Nucleus accumbens (tissue), 56 donors: ENCODE measurements at places on chromosomes 5 and 9.

GRCh38 chr5:171344936-171345608 is 36.0 kb downstream of the TLX3 start:
- DNase-seq, result no peak

GRCh38 chr9:120770931-120771330 is 22.3 kb downstream of the FBXW2 start:
- no peak for DNase-seq

DNA sequence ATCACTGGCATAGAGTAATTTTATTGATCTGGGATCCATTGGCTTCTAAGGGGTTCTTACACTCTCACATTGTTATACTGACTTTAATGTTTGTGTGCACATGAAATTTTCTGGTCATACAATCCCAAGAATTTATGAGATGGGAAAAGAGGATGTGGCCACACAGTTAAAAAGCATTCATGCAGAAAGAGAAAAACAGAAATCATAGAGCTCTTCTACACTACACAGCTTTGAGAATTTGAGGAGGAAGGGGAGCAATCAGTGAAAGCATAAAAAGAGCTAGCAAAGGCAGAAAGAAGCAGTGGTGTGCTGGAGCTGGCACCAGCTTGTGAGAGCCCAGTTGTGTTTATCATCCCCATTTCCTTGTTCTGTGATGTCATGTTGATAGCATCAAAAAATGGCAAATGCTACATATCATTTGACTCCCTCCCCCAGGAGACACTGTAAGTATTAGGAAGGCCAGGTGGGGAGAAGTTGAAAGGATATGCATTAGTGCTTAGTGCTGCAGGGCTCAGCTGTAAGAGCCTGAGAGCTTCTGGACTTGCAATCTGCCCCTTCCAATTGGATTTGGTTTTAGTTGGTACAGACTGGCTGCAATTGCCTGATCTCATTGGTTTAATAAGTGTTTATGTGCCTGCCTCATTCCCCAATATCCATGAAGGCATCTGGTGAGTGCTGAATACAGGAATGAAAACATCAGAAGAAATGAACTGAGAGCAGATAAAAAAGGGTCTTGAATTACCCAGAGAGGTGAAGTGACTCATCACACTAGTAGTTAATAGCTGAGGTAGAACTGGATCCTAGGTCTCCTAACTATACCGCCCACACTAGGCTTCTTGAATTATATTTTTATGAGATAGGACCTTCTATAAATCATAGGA is 30.9 kb downstream of the RHOBTB3 start:
- no peak for DNase-seq

DNA sequence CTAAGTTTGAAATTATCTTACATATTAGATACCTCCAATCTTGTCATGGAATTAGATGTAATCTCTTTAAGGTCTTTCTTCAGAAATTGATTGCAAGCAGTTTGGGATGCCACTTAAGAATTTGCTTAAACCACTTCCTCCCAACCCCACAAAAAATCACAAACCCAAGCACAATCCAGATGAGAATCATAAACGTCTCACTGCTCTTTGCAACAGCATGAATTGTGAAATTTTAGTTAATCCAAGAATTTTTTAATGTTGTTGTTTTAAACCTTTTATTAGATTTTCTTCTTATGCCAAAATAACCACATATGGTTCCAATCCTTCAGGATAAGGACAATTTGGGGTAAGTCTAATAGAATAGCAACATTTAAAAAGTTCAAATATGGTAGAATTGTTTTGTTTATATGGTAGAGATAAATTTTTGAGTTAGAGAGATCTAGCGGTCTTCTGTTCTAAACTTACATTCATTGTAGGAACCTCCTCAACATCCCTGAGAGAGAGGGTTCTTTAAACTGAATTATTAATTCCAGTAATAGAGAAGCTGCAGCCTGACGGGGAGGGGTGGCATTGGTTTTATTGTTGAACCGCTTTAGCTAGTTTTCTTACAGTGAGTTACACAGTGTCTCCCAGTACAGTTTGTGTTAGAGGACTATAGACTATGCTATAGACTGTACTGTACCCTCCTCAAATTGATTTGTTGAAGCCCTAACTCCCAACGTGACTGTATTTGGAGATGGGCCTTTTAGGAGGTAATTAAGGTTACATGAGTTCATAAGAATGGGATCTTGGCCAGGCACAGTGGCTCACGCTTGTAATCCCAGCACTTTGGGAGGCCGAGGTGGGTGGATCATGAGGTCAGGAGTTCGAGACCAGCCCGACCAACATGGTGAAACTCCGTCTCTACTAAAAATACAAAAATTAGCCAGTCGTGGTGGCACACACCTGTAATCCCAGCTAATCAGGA is 24.8 kb upstream of the IL6ST start:
- no peak for DNase-seq

- DNase-seq, result no peak
Observed at GRCh38 chr9:111298111-111298510, 31.9 kb downstream of the OR2K2 start.

DNA sequence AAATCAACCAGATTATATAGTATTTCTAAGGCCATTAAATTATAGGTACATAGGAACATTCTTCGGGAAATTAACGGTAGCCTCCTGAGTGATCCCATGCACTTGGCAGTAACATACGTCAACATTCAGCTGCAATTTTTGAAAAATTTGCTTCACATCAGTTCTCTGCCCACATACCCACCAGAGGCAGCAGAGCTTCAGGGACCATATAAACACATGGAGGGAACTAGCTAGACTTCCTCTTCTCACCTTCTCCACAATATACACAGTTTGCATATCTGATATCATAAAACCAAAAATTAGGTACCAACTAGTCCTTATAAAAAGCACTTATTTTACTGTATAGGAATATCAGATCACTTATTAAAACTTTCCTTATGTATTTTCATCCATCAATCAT is 4.8 kb downstream of the PSIP1 start:
- no peak for DNase-seq

GRCh38 chr9:117784996-117785395 is 80.8 kb downstream of the TLR4 start:
- DNase-seq, result no peak

GRCh38 chr9:101462558-101462957 is 27.0 kb upstream of the ALDOB start:
- no peak for DNase-seq

- DNase-seq, result no peak
Observed at GRCh38 chr5:93062548-93062947, 518.5 kb downstream of the NR2F1-AS1 start.

DNA sequence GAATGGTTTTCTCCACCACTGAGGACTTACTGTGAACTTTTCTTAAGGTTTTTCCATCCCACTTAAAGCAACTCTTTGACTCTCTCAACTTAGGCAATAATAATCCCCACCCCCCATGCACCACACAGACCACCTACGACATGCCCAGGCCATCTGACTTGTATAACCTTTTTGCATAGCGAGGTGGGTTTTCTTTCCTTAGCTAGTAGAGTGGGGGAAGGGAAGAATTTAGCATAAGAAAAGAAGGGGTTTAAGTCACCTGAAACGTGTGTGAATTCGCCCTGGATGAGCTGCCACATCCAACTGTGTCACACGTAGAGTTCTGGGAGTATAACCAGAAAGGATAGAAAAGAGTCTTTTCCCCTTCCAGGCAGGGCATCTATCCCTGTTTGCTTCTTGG is 262.7 kb downstream of the YTHDC2 start:
- DNase-seq, result no peak

GRCh38 chr5:126446498-126447224 is 23.5 kb downstream of the GRAMD2B start:
- no peak for DNase-seq

GRCh38 chr5:71743155-71743554 is 24.1 kb downstream of the CARTPT start:
- DNase-seq, result no peak

DNA sequence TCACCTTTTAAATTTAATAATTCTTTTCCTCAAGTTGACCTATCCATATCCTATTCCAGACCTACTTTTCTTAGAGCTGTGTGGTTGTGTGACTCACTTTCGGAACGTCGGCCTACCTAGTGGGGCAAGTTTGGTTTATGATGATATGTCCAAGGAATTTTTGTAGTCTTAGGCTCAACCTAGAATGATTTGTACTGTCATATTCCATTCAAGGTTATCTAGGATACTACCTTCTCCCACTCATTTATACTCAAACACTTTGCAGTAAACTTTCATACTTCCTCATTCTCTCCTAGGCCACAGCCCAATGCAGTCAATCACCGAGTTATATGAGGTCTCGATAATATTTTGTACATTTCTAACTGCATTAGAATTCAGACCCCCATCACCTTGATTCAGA is 61.9 kb downstream of the PIK3R1 start:
- no peak for DNase-seq

DNA sequence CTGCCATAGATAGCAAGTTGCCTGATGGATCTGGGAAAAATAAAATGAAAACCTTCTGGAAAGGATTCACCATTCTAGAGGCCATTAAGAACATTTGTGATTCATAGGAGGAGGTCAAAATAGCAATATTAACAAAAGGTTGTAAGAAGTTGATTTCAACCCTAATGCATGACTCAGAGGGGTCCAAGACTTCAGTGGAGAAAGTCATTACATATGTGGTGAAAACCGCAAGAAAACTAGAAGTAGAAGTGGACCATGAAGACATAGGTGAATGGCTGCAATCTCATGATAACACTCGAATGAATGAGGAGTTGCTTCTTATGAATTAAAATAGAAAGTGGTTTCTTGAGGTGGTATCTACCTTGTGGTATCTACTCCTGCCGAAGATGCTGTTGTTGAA is 86.6 kb downstream of the GABRA1 start:
- no peak for DNase-seq

- no peak for DNase-seq
Observed at GRCh38 chr5:33341351-33341750, 99.4 kb upstream of the TARS1 start.

DNA sequence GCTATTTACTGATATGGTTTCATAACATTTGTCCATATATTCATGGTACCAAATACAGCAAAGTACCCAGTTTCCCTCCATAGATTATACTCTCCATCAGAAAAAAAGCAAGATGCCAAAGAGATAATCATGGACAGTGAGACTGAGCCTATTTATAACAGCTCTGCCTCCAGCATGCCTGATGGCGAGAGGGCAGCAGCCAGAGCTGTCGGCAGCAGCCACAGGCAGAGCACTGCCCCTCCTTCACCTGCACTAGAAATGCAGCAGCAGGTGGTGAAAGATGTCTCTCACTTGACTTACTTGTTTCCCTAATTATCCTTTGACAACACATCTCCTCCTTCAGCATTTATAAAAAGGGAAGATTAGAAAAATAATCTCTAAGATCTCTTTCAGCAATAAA is 32.4 kb downstream of the CTNNAL1 start:
- DNase-seq, result no peak

DNA sequence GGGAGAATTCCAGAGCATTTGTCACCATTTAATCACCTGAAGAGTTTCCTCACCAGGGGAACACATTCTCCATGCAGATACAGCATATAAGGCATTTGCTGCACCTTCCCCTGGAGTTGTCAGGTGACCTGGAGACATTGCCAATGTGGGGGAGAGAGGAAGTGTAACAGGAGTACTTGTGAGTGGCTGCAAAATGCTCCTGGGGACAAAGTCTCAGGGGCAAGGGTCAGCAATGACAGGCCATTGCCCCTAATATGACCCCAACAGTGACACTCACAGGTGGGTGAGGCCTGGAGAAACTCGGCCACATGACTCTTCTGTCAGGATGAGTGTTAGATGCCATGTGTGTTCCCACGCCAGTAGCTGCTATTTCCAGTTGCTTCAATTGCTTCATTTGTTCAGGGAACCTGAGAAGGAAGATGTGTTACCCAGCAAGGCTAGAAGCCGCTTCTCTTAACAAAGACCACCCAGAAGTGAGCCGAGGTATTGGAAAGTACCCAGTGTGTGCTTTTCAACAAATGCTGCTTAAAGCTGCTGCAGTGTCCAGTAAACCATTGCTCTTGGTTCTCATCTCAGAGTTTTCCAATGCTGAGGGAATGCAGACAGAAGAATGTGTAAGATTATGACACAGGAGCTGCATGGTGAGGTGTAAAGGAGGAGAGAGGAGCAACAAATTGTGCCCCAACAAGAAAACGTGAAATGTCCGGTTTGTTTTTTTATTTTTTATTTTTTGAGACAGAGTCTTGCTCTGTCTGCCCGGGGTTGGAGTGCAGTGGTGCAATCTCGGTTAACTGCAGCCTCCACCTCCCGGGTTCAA is 128.2 kb upstream of the SLC44A1 start:
- DNase-seq, result no peak

DNA sequence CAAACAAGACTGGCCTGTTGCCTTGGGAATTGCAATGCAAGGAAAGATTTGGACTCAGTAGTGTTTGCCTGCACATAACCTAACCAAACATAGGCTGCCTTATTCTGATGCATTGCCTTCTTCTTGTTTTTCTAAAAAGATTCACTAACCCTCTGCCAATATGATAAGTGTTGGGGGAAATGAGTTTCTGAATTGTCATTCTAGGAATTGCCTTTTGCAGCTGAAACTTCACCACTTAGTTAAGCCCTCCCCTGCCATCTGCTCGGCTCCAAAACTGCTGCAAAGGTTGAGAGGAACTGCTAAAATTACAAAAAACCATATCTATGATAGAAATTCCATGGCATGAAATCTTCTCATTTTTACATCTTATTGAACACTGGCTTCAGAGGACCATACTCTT is 41.6 kb upstream of the SPATA31D4 start:
- no peak for DNase-seq

DNA sequence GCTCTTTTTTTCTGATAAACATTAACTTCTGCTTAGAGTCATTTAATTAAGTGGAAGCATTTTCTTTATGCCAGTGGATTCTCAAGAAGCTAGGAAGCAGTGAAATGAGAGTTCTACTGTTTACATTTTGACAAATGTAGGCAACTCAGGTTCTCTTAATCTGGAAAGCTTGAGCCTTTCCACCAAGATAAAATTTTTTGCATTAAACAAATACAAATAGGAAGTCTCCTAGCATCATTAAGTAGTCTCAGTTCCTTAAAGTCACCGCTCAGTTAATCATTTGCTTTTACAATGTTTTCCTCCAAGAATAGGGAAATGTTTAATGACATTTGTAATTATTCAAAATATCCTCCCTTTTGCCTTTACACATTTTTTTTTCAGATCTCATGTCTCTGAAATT is 290.4 kb upstream of the PDE4D start:
- DNase-seq, result no peak

GRCh38 chr9:127568618-127568970 is 43.5 kb upstream of the STXBP1 start:
- DNase-seq, result no peak

DNA sequence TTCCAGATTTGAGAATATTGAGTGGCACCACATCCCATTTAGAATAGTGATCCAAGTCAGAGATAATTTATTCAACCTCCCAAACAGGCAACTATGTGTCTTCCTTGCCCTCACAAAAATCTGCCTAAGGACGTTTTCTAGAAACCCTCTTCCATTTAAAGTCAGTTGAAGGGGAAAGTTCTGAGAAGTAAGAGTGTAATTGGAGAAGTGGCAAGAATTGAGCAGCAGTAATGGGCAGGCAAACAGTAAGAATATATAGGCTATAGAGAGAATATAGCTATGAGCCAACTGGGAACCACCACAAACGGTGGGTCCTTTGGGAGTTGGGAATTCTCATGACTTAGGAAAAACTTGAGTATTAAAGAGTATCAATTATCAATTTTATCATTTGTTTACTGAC is 31.1 kb upstream of the CETN3 start:
- DNase-seq, result no peak

- no peak for DNase-seq
Observed at GRCh38 chr5:133653760-133654049, 41.4 kb upstream of the FSTL4 start.
